ENCODE measurements at places on chromosomes 6 and 20.

DNA sequence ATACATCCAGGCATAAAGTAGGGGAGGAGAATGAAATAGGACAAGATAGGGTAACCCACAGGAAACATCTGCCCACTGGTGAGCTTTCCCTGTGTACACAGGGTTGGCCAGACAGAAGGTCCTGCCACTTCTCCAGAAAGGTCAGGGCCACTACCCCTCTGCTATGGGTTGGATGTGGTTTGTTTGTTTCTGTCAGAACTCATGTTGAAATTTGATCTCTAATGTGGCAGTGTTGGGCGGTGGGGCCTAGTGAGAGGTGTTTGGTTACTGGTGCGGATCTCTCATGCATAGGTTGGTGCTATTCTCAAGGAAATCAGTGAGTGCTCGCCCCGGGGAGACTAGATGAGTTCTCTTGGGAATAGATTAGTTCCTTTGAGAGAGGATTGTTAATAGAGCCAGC lies 15.6 kb upstream of the MAS1 start:
- no peak for DNase-seq

GRCh38 chr6:137192821-137193220 lies 19.4 kb upstream of the IL22RA2 start:
- DNase-seq: no peak

- DNase-seq: no peak
Observed at GRCh38 chr6:90870561-90870960, 283.7 kb upstream of the MAP3K7 start.

- no peak for DNase-seq
Observed at GRCh38 chr6:76817429-76817828, 645.9 kb downstream of the HTR1B start.

GRCh38 chr6:161547617-161548016 lies 273.8 kb upstream of the AGPAT4 start:
- no peak for DNase-seq

DNA sequence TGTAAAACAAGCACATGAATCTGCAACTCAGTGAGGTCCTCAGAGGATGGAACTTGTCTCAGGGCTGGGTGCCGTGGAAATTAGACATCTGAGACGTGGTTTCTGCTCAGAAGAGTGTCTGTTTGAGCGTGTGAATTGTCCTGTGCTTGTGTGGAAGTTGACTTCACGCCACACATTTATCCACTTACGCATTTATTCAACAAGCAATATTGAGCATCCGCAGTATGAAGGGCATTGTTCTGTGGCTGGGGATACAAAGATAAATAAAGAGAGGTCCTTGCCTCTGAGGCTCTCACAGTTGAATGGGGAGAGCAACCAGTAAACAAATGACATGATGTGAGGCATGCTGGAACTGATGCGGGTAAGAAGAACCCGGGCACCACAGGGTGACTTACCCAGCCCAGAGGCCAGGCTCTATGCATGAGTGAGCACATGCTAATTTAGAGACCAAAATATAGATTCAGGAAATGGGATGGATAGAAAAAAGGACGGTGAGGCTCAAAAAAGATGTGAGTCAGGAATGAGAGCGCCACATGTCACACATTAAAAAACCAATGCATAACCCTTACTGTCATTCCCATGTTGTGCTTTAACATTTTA lies 60.4 kb downstream of the SOBP start:
- no peak for DNase-seq

DNA sequence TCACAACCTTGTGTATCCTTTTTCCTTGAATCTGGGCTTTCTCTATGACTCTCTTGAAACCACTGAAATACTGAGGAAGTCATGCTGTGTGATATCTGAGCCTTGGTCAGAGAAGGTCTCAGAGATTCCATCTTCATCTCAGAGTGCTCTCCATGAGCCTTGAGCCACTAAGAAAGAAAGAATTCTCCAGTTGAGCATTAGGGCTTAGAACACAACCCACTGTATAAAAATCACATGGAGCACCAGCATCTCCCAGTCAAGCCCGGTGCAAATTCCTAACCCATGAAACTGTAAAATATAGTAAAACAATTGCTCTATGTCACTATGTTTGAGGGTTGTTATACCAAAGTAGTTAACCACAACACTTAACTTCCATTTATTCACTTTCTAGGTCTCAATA lies 181.4 kb downstream of the MOXD1 start:
- no peak for DNase-seq

- no peak for DNase-seq
Observed at GRCh38 chr6:37459981-37460800, 27.2 kb downstream of the CMTR1 start.

DNA sequence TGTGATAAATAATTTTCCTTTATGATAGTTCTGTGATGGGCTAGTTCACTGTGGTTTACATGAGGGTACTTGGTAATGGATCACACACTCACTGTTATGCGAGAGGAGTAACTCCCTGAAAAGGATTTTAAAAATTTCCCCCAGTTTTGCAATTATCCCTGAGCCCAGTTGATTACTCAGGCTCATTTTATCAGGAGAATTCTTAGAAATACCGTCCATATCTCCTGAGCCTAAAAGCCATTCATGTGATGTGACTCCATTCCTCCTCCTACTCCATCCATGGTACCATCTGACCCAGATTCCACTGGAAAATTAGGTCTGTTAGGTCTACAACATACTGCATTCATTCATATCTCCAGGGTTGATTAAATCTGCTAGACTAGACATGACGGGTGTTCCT lies 16.4 kb upstream of the IBTK start:
- no peak for DNase-seq

GRCh38 chr6:83590416-83590815 lies 78.1 kb downstream of the PRSS35 start:
- no peak for DNase-seq

GRCh38 chr20:50924261-50924920 lies 6.8 kb downstream of the ADNP start:
- no peak for DNase-seq

GRCh38 chr6:84137989-84138575 lies 89.4 kb downstream of the CEP162 start:
- DNase-seq: no peak

GRCh38 chr6:52580905-52581304 lies 4.0 kb upstream of the TRAM2 start:
- no peak for DNase-seq

DNA sequence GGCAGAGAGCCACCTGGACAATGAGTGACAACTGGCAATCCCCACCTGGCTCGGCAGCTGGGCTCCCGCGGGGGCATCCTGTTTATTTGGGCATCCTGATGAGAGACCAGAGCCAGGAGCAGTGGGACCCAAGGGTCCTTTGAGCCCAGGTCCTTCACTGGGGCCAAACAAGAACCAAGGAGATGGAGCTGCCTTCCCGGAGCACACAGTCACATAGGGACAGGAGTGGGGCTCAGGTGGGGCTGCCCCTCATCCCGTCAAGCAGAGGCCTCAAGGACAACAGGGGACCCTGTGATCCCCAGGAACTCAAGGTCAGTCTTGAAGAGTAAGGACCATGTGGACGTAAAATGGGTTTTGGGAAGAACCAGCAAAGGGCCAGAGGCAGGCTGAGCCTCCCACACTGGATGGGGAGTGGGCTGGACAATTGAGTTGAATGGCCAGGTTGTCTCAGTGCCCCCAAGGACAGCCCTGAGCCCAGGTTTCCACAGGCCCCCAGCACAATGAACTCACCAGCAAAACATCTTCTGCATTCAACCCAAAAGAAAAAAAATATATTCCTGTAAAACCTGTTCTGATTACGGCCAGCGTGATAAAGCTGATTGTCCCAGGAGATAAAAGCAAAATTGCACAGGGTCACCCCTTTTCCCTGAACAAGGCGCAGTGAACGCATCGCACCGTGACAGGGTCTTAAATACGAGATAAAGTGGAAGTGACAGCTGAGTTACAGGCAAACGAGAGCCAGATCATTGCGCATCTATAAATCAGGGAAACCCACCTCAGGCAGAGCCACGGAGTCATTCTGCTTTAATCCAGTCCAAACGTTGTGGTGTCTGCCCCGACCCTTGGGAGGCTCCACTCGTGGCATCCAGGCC lies 86.2 kb downstream of the ANKRD60 start:
- DNase-seq: no peak

DNA sequence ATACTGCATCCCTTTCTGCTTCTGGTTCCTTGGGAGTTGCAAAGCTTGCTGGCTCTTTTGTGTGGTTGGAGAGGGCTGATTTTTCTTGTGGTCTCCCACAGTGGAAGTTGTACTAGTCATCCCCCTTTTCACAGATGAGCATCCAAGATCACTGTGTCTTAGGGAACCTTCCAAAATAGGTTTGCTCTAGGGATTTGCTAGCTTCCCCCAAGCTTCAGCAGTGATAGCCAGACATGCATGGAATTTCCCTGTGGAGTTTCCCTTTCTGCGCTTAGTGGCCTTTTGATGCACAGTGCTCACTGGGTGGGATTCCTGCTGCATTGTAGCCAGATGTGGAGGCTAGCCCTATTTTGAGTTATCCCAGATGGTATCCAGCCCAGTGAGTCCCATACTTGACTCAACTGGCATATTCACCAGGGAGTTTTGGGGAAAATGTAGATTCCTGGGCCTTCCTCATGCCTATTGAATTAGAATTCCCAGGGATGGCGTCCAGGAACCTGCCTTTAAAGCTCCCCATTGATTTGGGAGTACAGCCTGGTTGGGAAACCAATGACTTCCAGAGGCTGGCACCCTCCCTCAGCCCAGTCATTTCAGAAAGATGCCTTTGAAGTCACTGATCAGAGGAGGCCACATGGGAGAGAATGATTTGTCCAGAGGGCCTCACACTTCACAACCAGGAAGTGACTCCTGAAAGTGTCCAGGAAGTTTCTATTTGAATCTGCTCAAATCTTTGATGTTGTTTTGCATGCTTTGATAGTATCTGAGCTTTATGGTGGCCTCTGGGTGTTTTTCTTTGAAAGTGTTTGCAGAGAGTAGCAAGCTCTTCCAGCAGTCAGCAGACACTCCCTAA lies 25.9 kb downstream of the PPARD start:
- DNase-seq: peak; percentile 20

DNA sequence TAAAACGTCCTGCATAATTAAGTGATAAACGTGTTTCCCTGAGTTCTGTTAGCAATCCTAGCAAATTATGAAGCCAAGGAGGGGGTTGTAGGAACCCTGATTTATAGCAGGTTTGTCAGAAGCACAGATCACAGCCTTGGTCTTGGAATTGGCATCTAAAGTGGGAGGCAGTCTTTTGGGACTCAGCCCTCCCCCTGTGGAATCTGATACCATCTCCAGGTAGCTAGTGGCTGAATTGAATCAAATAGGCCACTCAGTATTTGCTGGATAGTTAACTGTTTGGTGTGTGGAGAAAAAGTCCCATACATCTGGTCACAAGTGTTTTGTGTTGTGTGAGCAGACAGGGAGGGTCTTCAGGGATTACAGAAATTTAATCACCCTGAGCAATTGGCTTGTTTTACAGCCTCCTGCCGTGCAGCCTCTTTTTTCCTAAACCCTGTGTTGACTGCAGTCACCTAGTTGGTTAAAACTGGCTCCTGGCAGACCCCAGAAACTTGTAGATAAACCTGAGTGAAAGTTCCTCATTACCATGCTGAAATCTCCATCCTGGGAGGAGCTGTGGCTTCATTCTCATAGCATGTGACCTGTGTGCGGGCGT lies 19.0 kb upstream of the KIFC1 start:
- no peak for DNase-seq

DNA sequence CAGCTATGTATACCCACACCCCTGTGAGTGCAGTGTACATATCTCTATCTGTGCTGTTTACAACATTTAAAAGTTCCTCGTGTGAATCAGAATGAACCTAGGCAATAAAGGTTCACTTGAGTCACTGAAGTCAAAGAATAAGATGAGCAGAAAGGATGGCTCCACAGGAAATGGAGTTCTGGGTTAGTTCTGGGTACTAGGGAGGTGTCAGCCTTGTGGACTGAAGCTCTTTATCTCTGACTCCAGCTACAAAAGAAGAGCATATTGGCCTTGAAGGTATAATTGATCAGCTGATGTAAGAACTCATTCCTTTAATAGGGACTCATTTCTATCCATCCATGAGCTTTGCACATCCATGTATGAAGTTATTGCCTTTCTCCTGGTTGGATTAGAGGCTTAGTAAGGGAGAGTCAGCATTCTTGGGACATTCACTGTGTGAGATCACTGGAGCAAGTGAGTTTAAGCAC lies 73.9 kb upstream of the BACH2 start:
- DNase-seq: no peak

GRCh38 chr20:25008388-25009217 lies 16.1 kb upstream of the APMAP start:
- no peak for DNase-seq

DNA sequence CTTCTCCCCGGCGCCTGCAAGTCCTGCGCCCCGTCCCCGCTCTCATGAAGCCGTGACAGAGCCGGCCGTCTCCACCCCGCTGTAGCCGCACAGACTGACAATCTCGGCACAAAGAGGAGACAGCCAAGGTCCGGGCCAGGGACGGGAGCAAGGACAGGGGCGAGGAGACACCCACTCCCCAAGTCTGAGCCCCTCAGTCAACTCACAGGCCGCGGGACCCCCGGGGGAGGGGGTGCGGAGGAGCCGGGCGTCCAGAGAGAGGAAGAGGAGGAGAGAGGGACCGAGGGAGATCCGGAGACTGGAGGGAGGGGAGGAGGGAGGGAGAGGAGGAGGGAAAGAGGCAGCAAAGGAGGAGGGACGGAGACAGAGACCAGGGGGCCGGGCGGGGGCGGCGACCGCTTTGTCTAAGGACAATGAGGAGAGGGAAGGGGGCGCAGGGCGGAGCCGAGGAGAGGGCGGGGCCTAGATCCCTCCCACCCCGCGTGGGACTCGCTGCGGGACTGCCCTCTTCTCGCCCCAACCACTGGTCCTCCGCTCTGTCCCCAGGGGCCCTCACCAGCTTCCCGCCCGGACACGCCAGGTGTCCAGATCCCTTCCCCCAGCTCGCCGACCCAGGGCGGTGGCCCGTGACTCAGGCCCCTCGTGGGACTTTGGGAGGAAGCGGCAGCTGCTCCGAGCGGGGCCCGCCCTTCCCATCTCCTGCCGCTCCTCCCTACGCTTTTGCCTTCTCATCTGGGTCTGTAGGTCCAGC lies 638 bp upstream of the PPP1R18 start:
- DNase-seq: peak; percentile 88

GRCh38 chr6:13935190-13935880 lies 10.6 kb downstream of the RNF182 start:
- no peak for DNase-seq

- no peak for DNase-seq
Observed at GRCh38 chr20:60424267-60424902, 466.2 kb downstream of the CDH26 start.
